ENCODE measurements at places on chromosomes 2 and 18.

GRCh38 chr2:237397072-237397471, 16.9 kb downstream of the COL6A3 start:
- no peak for DNase-seq

DNA sequence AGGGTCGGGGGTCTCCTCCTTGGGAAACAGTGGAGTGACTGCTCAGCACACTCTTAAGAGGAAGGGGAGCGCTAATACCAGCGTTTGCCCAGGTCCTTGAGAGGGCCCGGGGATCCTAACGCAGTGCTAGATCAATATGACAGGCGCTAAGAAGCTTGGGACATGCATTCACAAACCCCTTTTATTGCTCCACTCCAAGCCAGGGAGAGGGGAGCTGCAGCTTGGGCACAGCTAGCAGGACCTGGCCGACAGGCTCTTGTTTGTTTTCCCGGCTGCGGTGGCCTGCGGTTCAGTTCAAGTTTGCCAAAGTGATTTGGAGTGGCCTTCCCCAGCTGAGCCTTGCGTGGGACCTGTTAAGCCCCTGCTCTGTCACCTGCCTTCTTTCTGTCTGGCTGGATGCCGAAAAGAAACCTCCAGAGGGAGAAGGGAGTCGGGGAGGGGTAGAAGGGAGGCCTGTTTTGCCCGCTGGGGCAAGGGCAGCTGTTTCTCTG, 152.1 kb downstream of the GLI2 start:
- no peak for DNase-seq

DNA sequence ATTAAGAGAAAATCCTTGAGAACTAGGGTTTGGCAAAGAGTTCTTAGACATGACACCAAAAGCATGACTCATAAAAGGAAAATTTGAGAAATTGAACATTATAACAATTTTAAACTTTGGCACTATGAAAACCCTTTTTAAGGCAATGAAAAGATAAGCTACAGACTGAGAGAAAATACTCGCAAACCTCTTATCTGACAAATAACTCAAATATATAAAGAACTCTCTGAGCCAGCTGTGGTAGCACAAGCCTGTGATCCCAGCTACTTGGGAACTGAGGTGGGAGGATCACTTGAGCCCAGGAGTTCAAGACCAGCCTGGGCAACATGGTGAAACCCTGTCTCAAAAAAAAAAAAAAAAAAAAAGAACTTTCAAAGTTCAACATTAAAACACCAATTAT, 70.5 kb downstream of the FAM168B start:
- no peak for DNase-seq

- DNase-seq, result no peak
Measured at GRCh38 chr2:120255986-120256650, 3.5 kb downstream of the RALB start.

DNA sequence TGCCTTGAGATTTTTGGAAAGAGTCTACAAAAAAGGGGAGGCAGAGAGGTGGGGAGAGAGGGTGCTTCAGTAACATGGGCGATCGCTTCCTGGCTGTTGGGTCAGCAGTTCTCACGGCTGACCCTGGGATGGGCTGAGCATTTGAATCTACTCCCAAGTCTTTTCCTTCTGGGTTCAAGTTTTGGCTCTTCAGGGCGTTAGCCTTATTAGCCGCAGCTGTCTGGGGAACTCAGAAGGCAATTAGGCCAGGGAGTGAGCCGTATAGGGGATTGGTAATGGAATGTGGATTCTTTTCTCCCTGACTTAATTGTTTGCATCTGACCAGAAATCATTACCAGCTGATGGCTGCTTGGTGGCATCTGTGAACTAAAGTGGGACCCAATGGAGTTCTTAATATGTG, 250.5 kb upstream of the SKOR2 start:
- no peak for DNase-seq

- no peak for DNase-seq
Measured at GRCh38 chr2:127122361-127123027, 15.5 kb upstream of the BIN1 start.

DNA sequence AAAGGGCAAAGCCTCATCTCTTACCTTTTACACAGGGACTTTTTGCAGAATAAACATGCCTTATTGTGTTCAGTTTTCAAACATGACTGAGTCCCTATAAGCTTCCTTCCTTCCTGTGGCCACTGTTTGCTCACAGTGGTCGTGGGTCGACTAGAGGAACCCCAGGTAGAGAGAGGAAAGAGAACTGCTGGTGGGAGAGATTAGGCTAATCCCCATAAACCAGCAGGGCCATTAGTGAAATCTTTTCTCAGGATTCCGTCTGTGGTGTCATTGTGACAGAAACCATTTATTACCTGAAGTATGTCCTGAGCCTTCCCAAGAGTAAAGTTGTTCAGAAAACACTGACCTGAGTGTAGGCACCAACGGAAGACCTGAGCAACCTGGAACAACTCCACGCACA, 21.3 kb upstream of the BOD1L2 start:
- no peak for DNase-seq

- no peak for DNase-seq
Measured at GRCh38 chr2:3959372-3959771, 256.0 kb downstream of the DCDC2C start.
